ENCODE measurements at places on chromosomes 4 and X.

GRCh38 chrX:130261296-130261893 lies 7.3 kb downstream of the ZNF280C start:
- DNase-seq = no peak

GRCh38 chr4:99207911-99208718 lies 10.9 kb downstream of the ADH6 start:
- DNase-seq = no peak

GRCh38 chr4:7811536-7812191 lies 128.0 kb downstream of the AFAP1 start:
- no peak for DNase-seq

GRCh38 chr4:88645994-88646393 lies 51.6 kb downstream of the NAP1L5 start:
- no peak for DNase-seq

- DNase-seq = no peak
Observed at GRCh38 chrX:153766098-153766817, 2.2 kb downstream of the PLXNB3 start.

DNA sequence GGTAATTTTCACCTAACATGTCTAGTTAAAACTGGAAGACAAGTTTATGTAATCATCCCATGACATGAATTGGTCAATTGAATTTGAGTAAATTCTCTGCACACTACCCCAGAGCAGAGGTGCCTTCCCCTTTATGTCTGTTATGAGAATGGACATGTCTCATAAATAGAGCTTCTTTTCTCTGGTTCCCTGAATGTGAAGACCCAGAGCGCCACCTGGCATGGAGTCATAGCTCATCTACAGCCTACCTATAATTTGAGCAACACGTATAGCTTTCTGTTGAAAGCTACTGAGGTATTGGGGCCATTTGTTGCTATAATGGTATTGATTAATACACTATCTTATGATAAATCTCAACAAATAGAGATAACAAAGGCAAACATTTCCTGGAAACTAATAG lies 626.5 kb upstream of the GALNTL6 start:
- DNase-seq = peak; percentile 9

- DNase-seq = peak; percentile 6
Observed at GRCh38 chr4:17448689-17449088, 63.2 kb downstream of the QDPR start.
